ENCODE measurements at places on chromosomes 16 and 17.

DNA sequence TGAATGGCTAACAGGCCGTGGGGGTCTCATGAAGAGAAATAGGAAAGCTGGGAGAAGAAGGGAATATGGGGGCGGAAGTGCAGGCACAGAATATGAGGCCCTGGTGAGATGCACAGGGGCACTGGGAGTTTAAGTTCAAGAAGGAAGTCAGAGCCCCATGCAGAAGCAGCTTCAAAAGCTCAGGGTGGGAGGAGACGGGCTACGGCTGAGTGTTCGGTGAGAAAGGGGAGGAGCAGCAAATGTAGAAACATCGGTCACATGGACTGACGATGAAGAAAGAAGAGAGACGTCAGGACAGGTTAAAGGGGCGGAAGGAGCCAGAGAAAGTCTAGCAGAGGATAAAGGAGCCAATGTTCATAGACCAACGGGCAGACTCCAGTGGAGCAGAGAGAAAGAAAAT is 204.5 kb upstream of the ZFHX3 start:
- no peak for DNase-seq

DNA sequence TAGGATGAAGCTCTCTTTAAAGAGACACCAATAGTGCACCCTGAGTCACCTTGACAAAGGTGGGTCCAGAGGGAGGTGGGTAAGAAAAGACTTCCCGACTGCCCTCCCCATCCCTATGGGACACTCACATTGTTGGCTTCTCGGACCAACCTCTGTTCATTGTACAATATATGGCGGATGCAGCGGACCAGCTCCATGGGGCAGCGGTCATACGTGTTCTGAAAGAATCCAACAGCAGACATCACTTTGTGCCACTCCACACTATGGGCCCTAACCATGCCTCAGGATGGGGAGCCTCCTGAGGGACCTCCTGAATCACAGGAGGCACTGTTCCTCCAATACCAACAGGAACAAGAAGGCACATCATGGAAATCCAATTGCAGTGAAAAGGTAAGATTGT is 30.4 kb upstream of the GHDC start:
- DNase-seq, result no peak

- no peak for DNase-seq
These were observed 45.4 kb downstream of the CFDP1 start for GRCh38 chr16:75387951-75388350.

DNA sequence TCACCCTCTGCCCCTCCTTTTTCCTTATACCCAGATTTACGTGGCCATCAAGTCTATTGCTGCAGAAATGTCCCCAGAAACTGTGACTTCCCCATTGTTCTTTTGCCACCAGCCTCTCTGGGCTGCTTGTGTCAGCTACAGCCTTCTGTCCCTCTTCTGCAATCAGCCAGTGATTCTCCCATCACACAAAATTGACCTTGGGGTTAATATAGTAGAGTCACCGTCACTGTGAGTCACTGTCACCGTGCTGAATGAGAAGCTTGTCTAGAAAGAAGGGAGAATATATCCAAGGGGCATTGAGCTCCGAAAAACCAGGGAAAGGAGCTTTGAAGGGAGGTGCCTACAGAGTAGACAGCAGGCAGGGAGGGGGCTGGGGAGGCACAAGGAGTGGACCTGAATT is 290.5 kb downstream of the HAPSTR1 start:
- DNase-seq, result no peak

DNA sequence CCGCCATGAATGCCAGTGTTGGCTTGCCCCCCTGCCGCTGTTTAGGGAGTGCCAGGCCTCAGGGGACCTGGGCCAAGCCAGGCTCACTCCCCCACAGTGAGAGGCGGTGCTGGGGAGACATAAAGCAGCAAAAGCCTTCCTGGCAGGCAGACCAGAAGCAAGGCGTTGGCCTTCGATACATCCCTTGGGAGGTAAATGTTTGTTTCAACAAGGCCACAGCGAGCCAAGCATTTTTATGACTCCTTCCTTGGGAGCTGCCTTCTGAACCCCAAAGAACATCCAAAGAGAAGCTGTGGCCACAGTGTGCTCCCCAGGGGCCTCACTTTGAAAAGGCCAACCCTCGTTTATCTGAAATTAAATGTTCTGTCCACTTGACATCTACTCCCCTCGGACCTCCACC is 119.7 kb upstream of the CIBAR2 start:
- no peak for DNase-seq

- DNase-seq, result no peak
These were observed 515 bp upstream of the GOSR2 start for GRCh38 chr17:46922487-46922803.

GRCh38 chr17:36942631-36943125 is 5.4 kb downstream of the LHX1 start:
- DNase-seq, result no peak

DNA sequence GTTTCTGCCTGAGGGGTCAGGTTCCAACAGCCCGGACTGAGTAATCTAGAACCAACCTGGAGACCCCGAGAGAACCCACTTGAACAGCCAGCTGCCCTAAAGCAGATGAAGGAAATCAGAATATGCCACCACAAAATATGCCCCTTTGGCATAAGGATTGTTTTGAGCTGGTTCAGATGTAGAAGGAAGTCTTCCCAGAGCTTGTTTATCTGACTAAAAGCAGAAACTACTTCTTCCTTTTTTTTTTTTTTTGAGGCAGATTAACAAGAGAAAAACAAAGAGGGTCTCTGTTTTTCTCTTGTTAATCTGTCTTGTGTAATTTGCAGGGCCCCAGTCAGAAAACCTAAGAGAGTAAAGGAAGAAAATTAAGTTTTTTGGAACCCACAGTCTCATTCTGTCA is 53.0 kb downstream of the PECAM1 start:
- DNase-seq, result no peak

- DNase-seq, result no peak
These were observed 50.4 kb downstream of the OR1D5 start for GRCh38 chr17:3012926-3013581.

GRCh38 chr17:34305606-34306005 is 13.6 kb upstream of the CCL8 start:
- no peak for DNase-seq

DNA sequence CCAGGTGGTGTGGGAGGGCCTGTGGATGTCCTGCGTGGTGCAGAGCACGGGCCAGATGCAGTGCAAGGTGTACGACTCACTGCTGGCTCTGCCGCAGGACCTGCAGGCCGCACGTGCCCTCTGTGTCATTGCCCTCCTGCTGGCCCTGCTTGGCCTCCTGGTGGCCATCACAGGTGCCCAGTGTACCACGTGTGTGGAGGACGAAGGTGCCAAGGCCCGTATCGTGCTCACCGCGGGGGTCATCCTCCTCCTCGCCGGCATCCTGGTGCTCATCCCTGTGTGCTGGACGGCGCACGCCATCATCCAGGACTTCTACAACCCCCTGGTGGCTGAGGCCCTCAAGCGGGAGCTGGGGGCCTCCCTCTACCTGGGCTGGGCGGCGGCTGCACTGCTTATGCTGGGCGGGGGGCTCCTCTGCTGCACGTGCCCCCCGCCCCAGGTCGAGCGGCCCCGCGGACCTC is 798 bp downstream of the CLDN9 start:
- no peak for DNase-seq

GRCh38 chr17:70869402-70870085 is 700.2 kb downstream of the KCNJ2 start:
- DNase-seq, result no peak

- no peak for DNase-seq
These were observed 393 bp downstream of the PSMC3IP start for GRCh38 chr17:42577140-42577531.

DNA sequence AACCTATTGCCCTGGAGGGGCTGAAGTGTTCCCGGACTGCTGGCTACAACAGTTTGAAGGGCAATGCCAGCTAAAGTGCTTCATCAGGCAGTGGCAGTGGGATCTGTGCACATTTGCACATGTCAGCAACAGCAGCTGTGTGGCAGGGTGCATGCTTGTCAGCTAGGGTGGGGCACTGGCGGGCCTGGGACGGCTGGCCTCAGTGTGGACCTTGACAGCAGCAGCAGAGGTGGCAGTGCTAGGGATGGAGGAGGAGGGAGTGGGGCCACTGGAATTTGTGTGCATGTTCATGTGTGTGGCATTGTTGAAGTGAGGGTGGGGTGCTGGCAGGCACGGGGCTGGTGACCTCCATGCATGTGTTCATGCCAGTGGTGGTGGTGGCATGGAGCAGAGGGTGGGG is 203.3 kb upstream of the HS3ST4 start:
- DNase-seq, result no peak
